ENCODE measurements at places on chromosomes 4 and X.

- no peak for DNase-seq
Observed at GRCh38 chr4:174828845-174829701, at the start of gene GLRA3. Gene GLRA3, minus strand, starts transcription at chr4:174829247. Its CDS starts 436 bp downstream, at chr4:174828811.

DNA sequence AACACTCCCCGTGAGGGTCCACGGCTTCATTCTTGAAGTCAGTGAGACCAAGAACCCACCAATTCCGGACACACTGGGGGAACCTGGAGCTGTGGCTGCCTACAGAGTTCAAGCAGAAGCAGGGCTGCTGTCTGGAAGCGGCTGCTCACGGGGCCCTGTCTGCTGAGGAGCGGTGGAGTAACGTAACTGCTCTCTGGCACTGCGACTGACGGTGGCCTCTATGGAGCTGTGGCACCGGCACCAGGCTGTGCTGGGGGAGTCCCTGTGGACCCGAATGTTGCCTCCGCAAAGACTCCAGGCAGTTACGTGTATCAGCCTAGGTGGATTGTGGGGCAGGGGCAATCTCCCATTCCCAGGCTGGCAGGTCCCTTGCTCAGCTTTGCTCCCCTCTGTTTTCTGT is 703.3 kb upstream of the FRG1 start:
- DNase-seq: no peak

DNA sequence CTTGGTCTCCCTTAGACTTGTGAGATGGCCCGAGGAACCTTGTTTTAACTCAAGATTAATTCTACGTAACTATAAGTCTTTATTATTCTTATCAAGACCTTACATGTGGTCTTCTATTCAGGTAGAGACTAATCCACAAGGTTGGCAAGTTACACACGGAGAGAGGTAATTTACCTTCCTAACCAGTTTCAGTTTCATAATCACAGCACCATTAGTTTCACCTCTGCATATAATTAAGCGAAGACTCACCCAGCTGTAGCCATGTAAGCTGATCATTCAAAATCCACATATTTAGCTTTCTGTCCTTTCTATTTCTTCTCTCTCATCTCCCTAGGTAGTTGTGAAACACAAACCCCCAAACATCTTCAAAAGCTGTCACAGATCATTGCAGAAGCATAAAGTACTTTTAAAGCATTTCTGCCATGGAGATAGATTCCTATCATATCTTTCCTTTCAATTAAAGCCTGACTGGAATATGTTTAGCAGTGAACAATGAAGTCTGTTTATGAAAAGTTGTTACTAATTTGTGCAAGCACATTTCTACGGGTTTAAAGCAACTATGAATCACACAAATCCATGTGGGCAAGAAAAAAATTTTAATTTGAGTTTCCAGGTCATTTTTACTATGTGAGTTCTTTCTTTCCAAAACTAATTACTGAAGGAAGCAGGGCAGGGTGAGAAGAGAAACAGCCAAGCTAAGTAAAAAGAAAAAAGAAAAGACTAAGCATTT is 78.5 kb downstream of the BTC start:
- DNase-seq: no peak

DNA sequence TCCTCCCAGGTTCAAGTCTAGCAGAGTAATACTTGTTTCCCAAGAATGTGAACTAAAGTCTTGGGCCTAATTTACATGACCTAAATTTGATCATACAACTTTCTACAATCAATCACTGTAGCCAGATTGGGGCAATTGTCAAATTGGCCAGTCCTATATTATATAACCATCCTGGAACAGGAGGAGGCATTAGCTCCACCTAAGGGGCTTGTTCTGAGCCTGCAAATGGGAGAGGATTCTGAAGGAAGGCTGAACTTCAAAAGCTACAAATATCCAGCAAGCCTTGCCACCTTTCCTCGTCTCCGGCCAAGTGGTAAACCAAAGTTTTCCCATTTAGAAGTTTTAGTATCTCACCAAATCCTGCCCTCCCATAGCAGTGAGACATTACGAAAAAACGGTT is 1289.6 kb upstream of the TENM3 start:
- DNase-seq: no peak

- DNase-seq: no peak
Observed at GRCh38 chrX:19615361-19615910, 100.1 kb upstream of the MAP3K15 start.

- DNase-seq: peak; percentile 50
Observed at GRCh38 chr4:145735827-145736226, 55.9 kb downstream of the C4orf51 start.

- DNase-seq: no peak
Observed at GRCh38 chrX:109660435-109661143, 35.6 kb upstream of the KCNE5 start.

DNA sequence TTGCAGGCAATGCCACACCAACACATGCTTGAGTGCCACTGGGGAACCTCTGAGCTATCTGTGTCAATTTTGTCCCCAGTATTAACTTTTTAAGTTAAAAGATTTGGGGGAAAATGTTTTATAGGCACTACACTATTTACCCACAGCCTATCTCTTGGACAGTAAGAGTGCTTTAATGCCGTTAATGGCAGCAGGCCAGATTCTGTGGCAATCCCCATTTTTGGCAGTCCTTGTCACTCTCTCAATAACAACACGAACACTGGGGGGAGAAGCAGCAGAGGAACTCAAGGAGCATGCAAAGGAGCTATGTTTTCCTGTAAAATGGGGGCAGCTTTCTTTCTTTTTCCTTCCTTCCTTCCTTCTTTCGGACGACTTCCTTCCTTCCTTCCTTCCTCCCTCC is 168.6 kb downstream of the NSUN7 start:
- peak; percentile 89 for DNase-seq

All from psoas muscle (tissue), 8 donors.